Airway epithelial cell (primary cell): ENCODE measurements at places on chromosomes 5 and 9. TPM values are rescaled to one million over a fixed set of nuclear protein-coding genes. Genes with fewer than 3 reads are reported as not detected.

Gene SPAAR
- total RNA-seq, result 0.21 TPM in 1 of 2 replicates, not detected in the other

Gene LCN1
- not detected in 2 replicates for total RNA-seq

Gene TMEM232
- 0.19 and 0.28 TPM in 2 replicates for total RNA-seq

Gene SLC6A18
- total RNA-seq, result not detected in 2 replicates

Gene AQP3
- 912 and 943 TPM in 2 replicates for total RNA-seq
